CD4-positive, alpha-beta T cell treated with Interleukin-21 for 1 hour (primary cell): ENCODE measurements at places on chromosomes 11 and 22.

GRCh38 chr11:33376331-33377310, 119.4 kb downstream of the HIPK3 start:
- DNase-seq: no peak

- DNase-seq: no peak
Measured at GRCh38 chr11:44398266-44399030, 88.5 kb upstream of the ALX4 start.

GRCh38 chr11:94549146-94549545, 5.4 kb downstream of the FUT4 start:
- no peak for DNase-seq

- no peak for DNase-seq
Measured at GRCh38 chr11:80255021-80255420, 814.2 kb upstream of the TENM4 start.
